NCI-H345 (cell line): ENCODE measurements at places on chromosomes 2 and 18.

DNA sequence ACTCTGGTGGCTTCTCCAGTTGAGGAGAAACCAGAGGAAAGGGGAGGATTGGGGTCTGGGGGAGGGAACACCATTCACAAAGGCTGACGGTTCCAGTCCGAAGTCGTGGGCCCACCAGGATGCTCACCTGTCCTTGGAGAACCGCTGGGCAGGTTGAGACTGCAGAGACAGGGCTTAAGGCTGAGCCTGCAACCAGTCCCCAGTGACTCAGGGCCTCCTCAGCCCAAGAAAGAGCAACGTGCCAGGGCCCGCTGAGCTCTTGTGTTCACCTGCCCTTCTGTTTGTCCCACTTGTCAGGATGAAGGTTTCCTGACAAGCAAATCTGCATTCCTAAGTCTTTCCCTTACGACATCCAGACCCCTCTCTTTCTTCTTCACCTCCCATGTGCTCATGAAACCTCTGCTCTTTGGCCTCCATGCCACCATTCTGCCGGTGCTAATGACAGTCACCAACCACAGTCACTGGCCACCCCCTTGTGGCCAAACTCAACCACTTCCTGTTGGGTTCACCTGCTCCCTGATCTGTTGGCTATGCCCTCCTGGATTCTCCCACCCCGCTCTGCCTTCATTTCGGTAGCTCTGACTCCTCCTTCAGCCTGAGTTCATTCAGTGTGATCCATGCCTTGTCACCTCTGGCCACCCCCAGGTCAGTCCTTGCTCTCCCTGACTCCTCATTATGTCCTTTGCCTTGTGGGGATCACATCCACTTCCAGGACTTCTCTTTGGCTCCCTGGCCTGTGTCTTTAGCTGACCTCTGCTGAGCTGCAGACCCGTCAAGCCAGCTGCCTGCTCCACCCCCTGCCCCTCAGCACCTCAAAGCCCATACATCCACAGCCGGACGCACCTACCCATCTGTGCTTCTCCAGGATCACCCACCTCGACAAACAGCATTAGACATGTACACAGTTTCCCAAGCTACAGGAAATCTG is 17.6 kb downstream of the EMX1 start:
- DNase-seq, result no peak

DNA sequence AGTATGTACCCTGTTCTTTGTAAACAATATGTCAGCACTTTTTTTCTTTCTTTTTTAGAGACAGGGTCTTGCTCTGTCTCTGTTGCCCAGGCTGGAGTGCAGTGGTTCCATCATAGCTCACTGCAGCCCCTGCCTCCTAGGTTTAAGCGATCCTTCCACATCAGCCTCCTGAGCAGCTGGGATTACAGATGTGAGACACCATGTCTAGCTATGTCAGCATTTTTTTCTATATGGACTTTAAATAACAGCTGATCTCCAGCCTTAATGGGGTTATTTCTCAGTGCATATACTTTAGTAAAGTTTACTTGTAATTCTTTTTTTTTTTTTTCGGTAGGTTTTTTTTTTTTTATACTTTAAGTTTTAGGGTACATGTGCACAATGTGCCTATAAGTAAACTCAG is 26.6 kb downstream of the ABCG5 start:
- no peak for DNase-seq

- DNase-seq, result no peak
These were observed 126.3 kb downstream of the LYPD6B start for GRCh38 chr2:149164827-149165226.

DNA sequence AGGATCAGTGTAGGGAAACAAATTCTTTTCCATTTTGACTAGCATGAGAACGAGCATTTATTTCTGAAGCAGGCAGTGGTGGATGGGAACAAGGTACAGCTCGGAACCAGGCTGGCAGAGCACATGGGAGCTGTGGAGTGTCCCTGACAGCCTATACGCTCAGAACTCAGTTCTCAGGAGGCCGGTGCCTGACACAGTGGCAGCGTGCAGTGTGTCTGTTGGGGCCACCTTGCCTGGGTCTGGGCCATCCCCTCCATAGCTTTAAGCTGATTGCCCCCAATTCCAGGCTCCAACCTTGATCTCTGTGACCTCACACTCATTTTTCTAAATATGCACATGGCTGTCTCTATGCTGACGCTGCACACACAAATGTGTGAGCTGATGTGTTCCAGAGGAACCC is 54.5 kb upstream of the ATG16L1 start:
- DNase-seq, result no peak

- DNase-seq, result no peak
These were observed 7.0 kb upstream of the LDLRAD4 start for GRCh38 chr18:13211534-13211933.
